ENCODE measurements at places on chromosomes 16 and 17.
A peak's percentile ranks its signal among the peaks of the same experiment; 100 is the strongest.

- no peak for DNase-seq
These were observed 12.9 kb downstream of the SCNN1G start for GRCh38 chr16:23195366-23195978.

- no peak for DNase-seq
These were observed 72.2 kb upstream of the TRAP1 start for GRCh38 chr16:3789375-3790099.

- DNase-seq: no peak
These were observed 3.3 kb upstream of the AXIN2 start for GRCh38 chr17:65564793-65565192.

DNA sequence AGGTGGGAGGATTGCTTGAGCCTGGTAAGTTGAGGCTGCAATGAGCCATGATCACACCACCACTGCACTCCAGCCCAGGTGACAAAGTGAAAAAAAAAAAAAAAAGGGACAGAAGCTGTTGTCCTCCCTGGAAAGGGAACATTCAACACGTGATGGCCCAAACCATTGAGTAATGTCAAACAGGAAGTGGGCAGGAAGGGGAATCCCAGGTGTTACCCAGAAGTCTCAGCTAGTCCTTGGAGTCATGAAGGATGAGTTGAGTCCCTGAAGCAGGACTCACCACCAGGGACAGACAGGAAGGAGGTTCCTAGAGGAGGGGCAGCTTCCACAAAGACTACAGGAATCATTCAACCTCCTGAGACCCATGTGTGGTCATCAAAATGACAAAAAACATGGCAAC, 19.8 kb upstream of the CMIP start:
- no peak for DNase-seq

DNA sequence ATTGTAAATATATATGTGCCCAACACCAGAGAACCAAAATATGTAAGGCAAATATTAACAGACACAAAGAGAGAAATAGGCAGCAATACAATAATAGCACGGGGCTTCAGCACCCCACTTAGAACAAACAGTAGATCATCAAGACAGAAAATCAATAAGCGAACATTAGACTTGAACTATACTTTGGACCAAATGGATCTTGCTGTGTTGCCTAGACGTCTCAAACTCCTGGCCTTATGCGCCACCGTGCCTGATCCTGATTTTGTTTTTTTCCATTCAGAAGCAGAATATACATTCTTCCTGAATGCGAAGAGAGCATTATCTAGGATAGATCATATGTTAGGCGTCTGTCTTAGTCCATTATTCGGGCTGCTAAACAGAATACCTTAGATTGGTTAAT, 41.9 kb upstream of the CDYL2 start:
- DNase-seq: no peak

GRCh38 chr16:88747588-88748301, 37.3 kb downstream of the PIEZO1 start:
- no peak for DNase-seq

GRCh38 chr16:50881956-50882355, 140.1 kb downstream of the CYLD start:
- DNase-seq: no peak

DNA sequence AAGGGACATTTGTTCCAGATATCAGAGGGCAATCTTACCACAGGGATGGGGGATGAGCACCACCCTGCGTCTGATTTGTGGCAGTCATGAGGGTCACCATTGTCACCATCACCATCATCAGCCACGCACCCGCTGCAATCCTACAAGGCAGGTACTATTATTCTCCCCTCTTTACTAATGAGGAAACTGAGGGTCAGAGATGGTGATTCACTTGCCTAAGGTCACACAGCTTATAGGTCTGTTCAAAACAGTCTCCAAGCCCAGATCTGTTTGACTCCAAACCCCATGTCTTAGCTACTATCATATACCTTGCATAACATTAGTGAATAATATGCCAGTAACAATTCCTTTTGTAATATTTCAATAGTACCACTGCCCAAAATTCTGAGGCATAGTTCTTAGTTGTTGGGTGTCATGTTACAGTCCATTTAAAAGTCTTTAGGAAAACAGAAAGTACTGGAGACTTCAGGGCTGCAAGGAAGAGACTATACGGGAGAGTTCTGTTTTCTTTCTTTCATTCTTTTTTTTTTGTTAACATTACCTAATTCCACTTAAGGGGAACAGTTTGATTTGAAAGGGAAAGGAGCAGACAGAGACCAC, 166.4 kb downstream of the C16orf95 start:
- DNase-seq: no peak

GRCh38 chr17:49291929-49292328, 61.3 kb upstream of the PHOSPHO1 start:
- DNase-seq: no peak

DNA sequence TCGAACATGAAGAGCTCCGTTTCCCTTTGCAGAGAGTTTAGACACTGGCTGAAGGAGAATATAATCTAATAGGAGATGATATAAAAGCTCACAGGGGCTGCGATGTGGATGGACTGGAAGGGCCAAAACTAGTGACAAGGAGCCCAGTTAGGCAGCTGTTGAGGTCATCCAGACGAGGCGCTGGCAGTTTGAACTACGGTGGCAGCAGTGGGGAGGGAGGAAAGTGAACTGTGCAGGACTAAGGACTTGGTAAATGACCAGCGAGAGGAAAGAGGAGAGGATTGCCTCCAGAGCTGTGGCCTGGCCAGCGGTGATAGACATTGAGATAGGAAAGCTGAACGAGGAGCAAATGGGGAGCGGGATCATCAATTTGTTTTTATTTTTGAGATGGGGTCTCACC, 14.6 kb upstream of the YWHAE start:
- no peak for DNase-seq

DNA sequence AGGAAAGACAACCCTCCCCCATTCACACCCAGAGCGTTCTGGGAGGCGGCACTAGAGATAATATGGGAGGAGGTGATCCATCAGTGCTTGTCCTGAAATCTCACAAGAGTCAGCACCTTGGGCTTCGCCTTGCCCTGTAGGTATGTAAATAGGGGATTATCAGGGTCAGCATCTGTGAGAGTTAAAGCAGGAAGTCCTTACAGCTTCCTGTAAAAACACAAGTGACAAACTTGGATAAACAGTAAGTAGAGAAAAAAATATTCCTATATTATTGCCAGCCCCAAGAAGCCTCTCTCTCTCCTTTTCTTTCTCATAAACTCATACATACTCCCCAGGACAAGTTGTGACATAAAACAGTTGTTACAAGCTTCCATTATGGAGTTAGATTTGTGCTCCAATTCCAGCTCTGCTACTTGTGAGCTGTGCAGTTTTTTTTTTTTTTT, 187.7 kb downstream of the MAF start:
- DNase-seq: no peak

DNA sequence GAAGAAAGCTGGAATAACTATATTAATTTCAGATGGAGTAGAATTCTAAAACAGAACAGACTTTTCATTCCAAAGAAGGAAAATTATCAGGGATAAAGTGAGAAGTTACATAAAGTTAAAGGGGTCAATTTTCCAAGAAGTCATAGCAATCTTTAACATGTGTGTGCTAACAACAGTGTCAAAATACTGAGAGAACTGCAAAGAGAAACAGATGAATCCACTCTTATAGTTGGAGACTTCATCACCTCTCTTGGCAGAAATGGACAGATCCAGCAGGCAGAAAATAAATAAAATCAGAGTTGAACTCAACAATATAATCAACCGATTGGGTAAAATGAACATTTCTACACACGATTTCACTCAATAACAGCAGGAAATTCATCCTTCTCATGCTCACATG, 5.4 kb downstream of the ABCA9 start:
- no peak for DNase-seq

- DNase-seq: no peak
These were observed 148.4 kb downstream of the SLC39A11 start for GRCh38 chr17:72943826-72944689.

GRCh38 chr16:48602356-48603014, 7.5 kb downstream of the N4BP1 start:
- no peak for DNase-seq

DNA sequence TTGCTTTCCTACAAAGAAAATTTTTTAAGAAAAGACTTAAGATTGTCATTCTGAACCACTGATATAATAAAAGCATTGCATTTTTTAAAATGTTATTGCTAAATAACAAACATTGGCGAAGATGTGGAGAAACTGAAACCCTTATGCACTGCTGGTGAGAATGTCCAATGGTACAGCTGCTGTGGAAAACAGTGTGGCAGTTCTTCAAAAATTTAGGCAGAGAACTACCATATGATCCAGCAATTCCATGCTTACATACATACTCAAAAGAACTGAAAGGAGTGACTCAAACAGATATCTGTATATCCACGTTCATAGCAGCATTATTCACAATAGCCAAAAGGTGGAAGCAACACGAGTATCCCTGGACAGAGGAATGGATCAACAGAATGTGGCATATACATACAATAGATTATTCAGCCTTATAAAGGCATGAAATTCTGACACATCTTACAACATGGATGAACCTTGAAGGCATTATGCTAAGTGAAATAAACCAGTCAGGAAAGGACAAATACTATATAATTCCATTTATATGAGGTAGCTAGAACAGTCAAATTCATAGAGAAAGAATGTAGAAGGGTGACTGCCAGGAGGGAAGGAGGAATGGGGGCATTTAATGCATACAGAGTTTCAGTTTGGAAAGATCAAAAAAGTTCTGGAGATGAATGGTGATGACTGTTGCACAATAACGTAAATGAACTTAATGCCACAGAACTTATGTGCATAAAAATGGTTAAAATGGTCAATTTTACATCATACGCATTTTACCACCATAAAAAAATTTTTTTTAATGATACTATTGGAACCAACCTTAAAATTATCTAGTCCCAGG, 92.1 kb downstream of the CACNG1 start:
- no peak for DNase-seq

- DNase-seq: no peak
These were observed 143.2 kb downstream of the SOCS1 start for GRCh38 chr16:11112723-11113348.

DNA sequence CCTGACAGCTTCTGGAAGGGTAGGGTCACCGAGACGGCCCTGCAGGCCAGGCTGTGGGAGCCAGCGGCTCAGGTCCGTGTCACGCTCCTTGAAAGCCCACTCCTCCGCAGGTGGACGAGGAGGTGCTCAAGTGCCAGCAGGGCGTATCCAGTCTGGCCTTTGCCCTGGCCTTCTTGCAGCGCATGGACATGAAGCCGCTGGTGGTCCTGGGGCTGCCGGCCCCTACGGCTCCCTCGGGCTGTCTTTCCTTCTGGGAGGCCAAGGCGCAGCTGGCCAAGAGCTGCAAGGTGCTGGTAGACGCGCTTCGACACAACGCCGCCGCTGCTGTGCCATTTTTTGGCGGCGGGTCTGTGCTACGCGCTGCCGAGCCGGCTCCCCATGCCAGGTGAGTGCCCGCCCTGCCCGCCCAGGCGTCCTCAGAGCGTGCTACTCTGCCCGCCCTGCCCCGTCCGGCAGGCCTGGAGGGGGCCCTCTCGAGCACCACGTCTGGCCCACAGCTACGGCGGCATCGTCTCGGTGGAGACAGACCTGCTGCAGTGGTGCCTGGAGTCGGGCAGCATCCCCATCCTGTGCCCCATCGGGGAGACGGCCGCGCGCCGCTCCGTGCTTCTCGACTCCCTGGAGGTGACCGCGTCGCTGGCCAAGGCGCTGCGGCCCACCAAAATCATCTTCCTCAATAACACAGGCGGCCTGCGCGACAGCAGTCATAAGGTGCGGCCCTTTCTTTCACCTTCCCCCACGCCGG, 1.3 kb downstream of the NAGS start:
- no peak for DNase-seq

DNA sequence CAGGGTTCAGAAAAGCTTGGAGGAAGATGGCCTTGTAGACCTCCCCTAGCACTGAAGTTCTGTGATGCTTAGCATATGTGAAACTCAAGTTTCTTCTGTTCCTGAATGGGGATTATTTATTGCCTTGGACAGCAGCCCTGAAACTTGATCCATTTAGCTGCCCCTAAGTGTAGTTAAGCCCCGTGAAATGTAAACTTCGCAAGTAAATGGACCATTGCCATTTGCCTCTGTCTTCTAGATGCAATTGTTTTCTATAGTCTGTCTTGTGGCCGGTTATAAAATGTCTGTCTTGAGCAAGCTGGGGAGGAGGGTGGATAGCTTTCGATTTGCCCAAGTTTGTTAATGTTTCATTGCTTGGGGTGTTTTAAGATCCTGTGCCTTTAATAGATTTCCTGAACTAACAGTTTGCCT, 261.8 kb downstream of the CDH13 start:
- DNase-seq: no peak

GRCh38 chr16:30585022-30585399, 486 bp downstream of the ZNF785 start:
- no peak for DNase-seq

DNA sequence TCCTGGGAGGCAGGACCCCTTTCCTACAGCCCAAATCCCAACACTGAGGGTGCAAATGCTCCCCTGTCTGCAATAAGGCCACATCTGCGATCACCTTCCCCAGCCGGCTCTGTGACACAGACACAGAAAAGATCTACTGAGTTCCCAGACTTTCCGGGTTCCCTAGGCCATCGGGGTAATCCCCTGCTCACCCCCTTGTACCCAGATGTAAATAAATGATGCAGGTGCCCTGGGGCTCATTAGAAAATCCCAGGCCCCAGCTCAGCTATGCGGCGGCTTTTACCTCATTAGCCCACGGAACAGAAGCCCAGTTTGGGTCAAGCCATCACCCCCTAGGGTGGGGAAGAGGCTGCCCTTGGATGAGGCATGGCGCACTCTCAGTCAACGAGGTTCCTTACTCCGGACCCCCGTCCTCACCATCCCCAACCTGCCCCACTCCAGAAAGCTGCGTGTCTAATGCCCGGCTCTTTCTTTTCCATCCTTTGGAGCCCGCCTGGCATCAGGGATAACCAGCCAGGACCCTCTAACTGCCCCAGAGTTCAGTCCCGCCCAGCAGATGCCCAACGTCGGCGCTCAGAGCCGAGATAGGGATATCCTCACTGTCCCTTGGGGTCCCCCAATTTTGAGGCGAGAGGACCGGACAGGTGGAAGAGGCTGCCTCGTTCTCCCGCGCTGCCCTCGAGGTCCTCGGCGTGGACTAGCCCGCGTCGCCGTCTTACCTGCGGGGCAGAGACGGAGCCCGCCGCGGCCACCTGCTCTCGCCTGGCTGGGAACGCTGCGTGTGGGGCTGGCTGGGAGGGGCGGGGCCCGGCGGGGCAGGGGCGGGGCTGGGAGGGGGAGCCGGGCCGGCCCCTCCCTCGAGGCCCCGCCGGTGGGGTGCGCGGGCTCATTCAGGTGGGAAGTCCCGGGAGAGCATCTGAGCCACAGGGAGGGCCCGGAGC, at the start of gene ZNF385C:
Gene ZNF385C, minus strand, starts transcription at position 783 of the 941 bp plus-strand sequence. CDS start 35,417 bp downstream, outside the sequence.
- DNase-seq: no peak

DNA sequence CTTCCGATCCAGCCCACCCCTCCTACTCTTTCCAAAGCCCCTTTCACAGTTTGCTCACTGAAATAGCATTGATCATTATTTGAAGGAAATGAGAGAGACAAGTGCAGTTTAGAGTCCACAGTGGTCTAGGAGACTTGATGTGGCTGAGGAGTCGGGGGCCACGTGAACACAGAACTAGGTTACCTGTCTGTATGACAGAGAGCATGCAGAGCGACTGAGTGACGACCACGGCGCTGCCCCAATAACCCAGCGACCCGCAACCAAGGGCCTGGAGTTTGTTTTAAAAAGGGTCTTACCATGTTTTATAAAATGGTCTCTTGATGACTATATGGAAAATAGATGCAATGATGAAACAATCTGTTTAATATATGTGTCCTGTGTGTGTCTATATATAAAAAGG, 39.5 kb downstream of the NDEL1 start:
- DNase-seq: no peak

GRCh38 chr16:85416228-85417109, 196.7 kb upstream of the GSE1 start:
- peak; percentile 48 for DNase-seq
